IPS-NIHi11 (cell line): ENCODE measurements at places on chromosomes 12 and 14.

GRCh38 chr12:1922985-1923384 lies 4.5 kb upstream of the CACNA2D4 start:
- DNase-seq = peak; percentile 4

DNA sequence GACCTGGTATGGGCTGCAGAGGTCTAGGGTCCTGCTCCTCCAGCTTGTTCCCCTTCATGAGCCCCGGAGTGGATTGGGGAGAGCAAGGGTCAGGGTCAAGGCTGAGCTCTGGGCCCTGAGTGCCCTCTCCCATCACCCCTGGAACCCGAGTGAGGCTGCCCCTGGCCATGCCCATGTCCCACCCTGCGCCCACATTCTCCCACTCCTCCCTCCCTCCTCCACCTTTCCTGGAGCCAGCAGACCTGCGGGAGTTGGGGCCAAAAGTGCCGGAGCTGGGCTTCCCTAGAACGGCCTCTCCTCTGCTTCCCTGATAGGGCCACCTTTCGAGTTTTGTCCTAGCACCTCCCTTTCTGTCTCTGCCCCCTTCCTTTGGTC lies 590 bp downstream of the SCNN1A start:
- no peak for DNase-seq

- DNase-seq = no peak
These were observed 207.7 kb downstream of the BCAT1 start for GRCh38 chr12:24741216-24741615.

GRCh38 chr14:50528000-50528399 lies 4.4 kb downstream of the MAP4K5 start:
- DNase-seq = no peak

DNA sequence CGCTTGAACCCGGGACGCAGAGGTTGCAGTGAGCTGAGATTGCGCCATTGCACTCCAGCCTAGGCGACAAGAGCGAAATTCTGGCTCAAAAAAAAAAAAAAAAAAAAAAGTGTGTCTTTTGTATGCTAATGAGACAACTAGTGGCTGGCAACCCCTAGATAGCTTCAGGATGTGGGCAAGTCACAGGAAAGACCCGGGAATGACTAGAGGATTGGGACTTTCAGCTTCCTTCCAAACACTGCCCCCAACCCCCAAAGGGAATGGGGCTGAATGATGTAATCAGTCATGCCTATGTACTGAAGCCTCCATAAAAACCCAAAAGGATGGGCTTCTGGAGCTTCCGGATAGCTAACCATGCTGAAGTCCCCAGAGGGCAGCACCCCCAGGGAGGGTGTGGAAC lies 28.6 kb downstream of the USP44 start:
- no peak for DNase-seq

DNA sequence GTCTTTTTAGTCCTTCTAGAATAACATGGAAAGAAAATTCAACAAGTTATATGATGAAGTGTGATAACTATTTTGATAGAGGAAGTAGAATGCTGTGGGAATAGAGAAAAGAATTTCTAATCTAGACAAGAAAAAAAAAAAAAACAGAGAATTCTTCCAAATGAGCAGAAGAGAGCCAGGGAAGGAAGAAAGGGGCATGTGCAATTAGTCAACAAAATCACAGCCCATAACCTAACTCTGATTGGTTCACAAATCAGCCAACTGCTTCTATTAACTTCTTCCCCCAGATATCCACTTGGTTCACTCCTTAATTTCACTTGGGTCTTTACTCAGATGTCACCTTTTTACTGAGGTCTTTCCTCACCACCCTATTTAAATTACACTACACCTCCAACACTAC lies 69.5 kb downstream of the BTG1 start:
- DNase-seq = no peak

DNA sequence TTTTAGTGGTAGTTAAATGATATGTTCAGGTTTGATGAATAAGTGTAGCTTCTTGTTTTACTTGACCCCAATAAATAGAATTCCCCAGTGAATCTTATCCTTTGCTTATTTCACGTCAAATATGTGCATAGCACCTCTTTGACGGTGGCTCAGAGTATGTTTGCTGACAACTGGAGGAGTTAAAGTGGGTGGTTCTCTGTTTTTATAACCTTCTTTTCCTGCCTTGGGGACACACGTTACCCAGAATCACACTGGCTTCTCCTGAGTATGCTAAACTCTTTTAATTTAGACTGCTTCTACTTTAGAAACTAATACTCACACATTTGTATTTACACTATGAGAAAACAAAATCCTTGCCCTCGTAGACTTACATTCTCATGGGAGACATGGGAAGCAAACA lies 62.3 kb downstream of the TMTC2 start:
- no peak for DNase-seq

DNA sequence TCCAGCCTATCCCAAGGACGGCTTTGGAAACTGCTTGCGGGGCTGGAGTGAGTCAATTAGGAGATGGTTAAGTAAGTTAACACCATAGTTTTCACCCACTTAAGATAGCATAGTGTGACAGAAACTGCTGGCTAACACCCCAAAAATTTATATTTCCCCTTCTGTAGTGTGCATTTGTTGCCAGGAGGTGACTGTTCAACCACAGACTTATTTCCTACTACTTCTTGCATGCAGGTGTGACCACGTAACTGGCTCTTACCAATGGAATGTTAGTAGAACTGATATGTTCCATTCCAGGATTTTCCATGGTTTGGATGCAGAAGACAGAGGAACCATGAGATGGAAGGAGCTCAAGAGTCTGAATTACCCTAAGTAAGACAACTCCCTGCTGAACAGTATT lies 52.9 kb upstream of the SLC35F4 start:
- DNase-seq = no peak

DNA sequence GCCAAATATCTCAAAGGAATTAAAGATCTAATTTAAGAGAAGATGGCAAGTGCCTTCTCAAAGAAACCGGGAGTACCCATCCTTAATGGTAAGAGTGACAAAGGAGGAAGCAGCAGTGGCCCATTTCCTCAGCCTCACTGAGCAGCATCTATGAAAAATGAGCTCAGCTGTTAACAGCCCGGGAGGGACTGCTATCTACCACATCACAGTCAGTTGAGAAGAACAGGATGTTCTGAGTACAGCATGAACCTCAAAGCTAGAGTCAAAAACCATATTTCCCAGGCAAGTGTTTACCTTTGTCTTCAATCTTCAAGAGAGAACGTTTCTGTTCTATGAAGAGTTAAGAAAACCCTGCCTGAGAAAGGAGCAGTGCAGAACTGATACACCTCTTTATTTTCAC lies 115.0 kb downstream of the BTG1 start:
- DNase-seq = no peak

- no peak for DNase-seq
These were observed 116.6 kb upstream of the NPAS3 start for GRCh38 chr14:32821964-32822653.
